ENCODE measurements at places on chromosomes 7 and 10.

DNA sequence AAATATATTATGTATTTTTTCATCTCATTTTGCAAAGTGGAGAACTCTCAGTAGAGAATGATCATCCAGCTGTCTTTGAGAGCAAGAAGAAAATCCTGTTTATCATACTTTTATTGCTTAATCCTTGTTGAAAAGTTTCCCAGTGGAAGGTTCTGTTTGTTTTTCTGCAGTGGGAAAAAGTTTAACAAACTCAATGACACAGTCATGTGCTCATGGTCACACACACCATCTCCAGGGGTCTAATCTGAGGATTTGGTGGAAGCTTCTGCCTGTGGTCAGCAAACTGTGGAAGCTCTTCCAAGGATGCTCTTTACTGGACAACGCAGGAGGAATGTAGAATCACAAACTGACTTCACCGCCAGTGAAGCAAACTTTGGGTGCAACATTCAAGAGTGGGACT is 1003.9 kb downstream of the SORCS3 start:
- no peak for DNase-seq

- DNase-seq = peak; percentile 65
Observed at GRCh38 chr7:149742075-149742701, 31.2 kb downstream of the ZNF467 start.

DNA sequence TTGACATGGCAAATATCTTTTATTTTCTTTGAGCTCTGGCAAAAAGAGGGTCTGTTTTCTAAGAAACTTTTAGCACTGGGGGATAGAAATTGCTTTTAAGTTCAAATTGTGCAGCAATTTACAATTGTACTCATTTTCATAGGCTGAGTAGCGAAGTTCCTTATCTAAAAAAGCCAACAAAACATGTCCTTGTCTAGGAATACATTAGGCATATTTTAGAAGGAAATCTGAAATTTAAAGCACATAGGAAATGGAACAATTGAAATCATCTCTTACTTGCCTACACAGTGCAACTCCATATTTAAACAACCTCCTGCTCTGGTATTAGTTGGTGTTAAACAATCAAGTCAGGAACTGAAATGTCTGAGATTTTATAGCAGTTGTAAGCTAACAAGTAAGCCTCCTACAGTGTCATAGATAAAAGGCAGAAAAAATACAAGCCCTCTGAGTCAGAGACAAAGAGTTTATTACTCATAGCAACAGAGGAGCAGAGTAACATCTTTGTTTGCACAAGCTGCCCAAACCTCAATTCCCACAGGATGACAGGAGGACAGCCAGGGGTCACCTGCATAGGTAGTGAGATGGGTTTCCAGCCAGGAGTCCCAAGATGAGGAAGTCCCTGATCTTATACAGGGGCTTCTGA is 280.2 kb upstream of the HGF start:
- peak; percentile 89 for DNase-seq

- no peak for DNase-seq
Observed at GRCh38 chr7:150846291-150847115, 5.8 kb upstream of the AOC1 start.

- no peak for DNase-seq
Observed at GRCh38 chr10:55098452-55098851, 297.4 kb upstream of the PCDH15 start.

DNA sequence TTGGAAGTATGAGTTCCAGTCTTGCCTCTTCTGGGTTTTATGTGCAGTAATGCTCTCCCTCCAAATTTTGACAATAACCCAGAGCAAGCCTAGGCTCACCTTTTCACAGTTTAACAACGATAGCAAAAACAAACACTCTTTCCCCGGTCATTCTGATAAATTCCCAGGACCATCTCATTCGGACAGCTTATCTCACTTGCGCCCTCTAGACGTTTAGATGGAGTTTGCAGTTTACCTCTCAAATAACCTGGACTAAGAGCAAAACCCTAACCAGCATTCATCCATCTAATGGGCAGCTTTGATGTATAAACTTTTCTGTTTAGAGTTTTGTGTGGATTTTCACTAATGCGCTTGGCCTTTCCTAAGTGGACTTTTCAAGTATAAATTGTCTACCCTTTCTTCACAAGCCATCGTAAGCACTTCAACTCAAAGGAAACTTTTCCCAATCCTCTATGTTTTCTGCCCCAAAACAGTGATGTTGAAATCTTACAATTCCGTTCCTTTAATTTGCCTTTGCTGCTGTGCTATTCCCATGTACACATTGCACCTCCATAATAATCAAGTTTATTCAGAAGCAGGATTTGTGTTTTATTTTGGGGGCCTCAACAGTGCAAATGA is 114.9 kb downstream of the HDAC9 start:
- DNase-seq = peak; percentile 50

DNA sequence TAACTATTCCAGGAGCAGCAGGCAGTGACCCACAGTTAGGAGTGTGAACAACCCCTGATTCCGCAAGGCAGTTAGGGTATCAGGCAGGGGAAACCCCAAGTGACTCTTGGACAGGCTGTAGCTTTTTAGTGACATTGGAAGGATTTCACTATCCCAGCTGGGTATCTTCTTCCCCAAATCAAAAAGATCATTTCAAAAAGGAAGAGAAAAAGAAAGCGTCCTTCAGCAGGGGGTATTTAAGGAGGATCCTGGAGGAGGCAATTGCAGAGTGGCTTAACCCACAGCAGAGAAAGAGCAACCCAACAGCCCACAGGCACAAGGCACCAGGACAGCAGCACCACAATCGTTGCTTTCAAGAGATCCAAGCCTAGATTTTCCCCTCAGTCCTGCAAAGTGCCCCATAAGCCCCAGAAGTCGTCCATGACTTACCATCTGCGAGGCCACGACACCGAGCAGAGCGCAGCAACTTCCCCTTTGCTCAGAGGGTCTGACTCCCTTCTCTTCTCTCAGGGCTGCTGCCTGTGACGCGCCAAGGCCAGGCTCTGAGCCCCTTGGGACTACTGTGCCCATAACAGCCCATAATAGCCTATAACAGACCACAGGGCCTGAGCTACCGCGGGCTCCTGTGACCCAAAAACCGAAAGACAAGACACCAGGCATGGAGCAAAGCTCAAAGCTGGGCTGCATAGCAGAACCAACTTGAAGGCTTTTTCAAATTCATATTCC is 19.8 kb downstream of the PIK3AP1 start:
- DNase-seq = no peak

- DNase-seq = peak; percentile 69
Observed at GRCh38 chr10:99612167-99612831, 7.9 kb downstream of the SLC25A28 start.

DNA sequence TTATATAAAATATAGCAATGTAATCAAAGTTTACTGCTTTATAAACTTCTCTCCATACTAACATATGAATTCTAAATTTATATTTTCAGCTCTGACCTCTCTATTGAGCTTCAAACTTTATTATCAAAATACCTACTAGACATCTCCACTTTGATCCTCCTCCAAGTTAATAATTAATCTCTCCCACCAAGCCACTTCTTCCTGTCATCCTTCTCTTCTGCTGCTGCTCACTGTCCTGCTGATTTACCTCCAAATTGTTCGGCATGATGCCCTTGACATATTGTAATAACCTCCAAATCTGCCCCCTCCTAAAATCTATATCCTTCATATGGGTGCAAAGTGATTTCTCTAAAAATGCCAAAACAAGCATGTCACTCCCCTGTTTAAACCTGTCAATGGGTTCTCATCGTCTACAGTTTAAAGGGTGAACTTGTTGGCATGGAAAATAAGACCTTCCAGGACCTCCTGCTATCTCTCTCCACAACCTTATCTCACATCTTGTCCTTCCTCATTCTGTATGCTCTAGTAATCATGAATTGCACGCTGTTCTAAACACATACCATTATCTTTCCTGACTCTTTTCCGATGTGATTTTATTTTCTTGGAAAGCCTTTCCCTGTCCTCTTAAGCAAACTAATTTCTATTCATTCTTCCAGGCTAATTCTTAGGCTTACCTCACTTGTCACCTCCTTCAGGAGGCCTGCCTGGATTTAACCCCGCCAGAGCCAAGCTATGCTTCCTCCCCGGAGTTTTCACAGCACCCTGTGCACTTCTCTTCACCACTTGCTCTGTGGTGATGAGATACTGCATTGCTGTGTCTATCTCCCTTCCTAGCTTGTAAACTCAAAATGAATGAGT is 52.1 kb upstream of the STK17A start:
- peak; percentile 21 for DNase-seq

DNA sequence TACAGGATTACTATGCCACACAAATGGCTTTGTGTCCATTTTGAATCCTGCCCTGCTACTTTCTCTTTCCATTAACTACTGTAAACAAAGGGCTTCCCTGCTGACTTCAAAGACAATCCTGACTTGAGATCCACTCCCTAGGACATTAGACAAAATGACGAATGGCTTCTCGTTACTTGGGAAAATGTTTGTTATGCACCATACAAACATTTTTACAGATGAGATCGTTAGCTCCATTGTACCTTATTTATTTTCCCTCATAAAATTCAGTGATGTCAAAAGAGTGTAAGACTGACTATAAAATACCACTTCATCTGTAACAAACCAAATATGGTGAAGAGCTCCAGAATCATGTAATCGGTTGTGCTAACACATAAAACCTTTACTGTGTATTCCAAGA is 121.8 kb downstream of the CD36 start:
- DNase-seq = no peak

- DNase-seq = no peak
Observed at GRCh38 chr10:121956111-121957061, 18.6 kb downstream of the NSMCE4A start.

GRCh38 chr10:110447886-110448285 is 49.8 kb upstream of the DUSP5 start:
- DNase-seq = no peak
